Stomach (tissue), 19 donors: ENCODE measurements at places on chromosomes 7 and 10. TPM values are rescaled to one million over a fixed set of nuclear protein-coding genes. Genes with fewer than 3 reads are reported as not detected.

The MIOS gene
- 39.3 TPM for total RNA-seq

The LEP gene
- total RNA-seq = not detected

The ICA1 gene
- total RNA-seq = 458 TPM

The MLXIPL gene
- total RNA-seq = 102 TPM

The GOLGA7B gene
- 0.72 TPM for total RNA-seq

The LRRC4 gene
- 0.92 TPM for total RNA-seq

The FAM204A gene
- total RNA-seq = 39.3 TPM

The NRP1 gene
- 94.7 TPM for total RNA-seq

The DBF4 gene
- 29.9 TPM for total RNA-seq

The FXYD4 gene
- not detected for total RNA-seq

The HECW1 gene
- total RNA-seq = 11.1 TPM

The RPEL1 gene
- total RNA-seq = not detected

The GLRX3 gene
- 11.6 TPM for total RNA-seq

The PTPN20 gene
- 15.2 TPM for total RNA-seq

The ZKSCAN5 gene
- total RNA-seq = 6.4 TPM

The SPDYE16 gene
- total RNA-seq = not detected

The ARHGAP22 gene
- 2.3 TPM for total RNA-seq

The GHRHR gene
- not detected for total RNA-seq

The C10orf105 gene
- not detected for total RNA-seq

The CLDN3 gene
- total RNA-seq = not detected

The KEL gene
- total RNA-seq = not detected

The CTBP2 gene
- 80.5 TPM for total RNA-seq

The LIPN gene
- total RNA-seq = not detected

The ANKMY2 gene
- total RNA-seq = 33.5 TPM

The OR6V1 gene
- not detected for total RNA-seq

The SPDYE3 gene
- not detected for total RNA-seq

The CYP3A7 gene
- total RNA-seq = not detected

The LRRC18 gene
- 0.72 TPM for total RNA-seq

The KCNH2 gene
- total RNA-seq = 5.9 TPM

The STEAP1 gene
- total RNA-seq = 4.6 TPM

The PLCE1 gene
- total RNA-seq = 12.0 TPM

The UTF1 gene
- total RNA-seq = not detected

The CNPY1 gene
- total RNA-seq = not detected

The PTCD1 gene
- 0.87 TPM for total RNA-seq

The GRID2IP gene
- not detected for total RNA-seq

The CALHM3 gene
- not detected for total RNA-seq

The RSPH10B2 gene
- not detected for total RNA-seq
